ENCODE measurements at places on chromosomes 2 and 18. TPM values are rescaled to one million over a fixed set of nuclear protein-coding genes. Genes with fewer than 3 reads are reported as not detected.

The GPAT2 gene
- 1.0 TPM for total RNA-seq

DNA sequence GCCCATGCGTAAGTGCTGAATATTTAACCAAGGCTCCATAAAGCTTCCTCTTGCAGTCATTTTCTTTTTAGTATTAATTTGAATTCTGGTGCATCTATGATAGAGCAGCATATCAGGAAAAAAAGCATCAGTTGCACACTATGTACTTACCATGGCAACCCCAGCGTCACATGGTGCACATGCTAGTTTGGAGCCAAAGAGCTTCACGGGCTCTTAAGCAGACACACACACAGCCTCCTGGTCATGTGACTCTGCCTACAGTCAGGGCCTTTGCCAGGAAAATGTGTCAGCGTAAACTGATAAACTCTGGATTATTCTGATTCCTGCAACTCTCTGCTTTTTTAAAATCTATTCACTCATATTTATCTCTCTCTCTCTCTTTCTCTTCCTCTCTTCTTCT lies 30.2 kb downstream of the NYAP2 start:
- peak; percentile 24 for DNase-seq

The SP140 gene
- not detected for total RNA-seq

The TOGARAM2 gene
- not detected for total RNA-seq

The SIX2 gene
- not detected for total RNA-seq

GRCh38 chr2:64692401-64692800 lies 38.7 kb upstream of the SERTAD2 start:
- DNase-seq: peak; percentile 48

The LAMA1 gene
- total RNA-seq: 6.2 TPM

The POTEF gene
- total RNA-seq: not detected

DNA sequence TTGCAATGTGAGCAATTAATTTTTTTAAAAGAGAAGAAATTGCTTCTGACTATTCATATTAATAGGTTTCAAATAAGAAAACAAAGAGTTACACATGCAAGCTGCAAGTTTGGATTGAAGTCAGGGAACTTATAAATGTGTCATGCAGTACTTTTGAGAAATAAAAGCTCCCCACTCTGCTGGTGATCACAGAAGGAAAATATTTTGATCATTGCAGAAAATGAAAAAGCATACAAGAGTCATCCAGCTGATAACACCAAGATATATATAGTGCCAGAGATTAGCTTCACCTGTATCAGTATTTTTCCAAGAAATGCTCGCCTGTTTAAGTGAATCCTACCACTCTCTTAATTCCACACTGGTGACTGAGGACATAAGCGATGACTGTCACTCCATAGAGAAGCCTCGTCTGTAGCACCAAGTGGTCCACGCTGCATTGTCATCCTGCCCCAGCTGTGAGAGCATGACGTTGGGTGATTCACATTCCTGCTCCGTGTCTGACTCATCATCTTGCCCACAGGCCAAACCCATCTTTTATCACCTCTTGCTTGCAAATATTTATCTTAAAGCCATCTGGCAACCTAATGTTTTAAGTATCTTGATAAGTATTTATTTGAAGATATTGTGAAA lies 178.0 kb downstream of the ASXL3 start:
- peak; percentile 95 for DNase-seq

- no peak for DNase-seq
Observed at GRCh38 chr2:69693059-69693774, 48.7 kb upstream of the ANXA4 start.

The VWA3B gene
- total RNA-seq: not detected

GRCh38 chr2:12202313-12203075 lies 456.1 kb downstream of the LPIN1 start:
- DNase-seq: peak; percentile 34

DNA sequence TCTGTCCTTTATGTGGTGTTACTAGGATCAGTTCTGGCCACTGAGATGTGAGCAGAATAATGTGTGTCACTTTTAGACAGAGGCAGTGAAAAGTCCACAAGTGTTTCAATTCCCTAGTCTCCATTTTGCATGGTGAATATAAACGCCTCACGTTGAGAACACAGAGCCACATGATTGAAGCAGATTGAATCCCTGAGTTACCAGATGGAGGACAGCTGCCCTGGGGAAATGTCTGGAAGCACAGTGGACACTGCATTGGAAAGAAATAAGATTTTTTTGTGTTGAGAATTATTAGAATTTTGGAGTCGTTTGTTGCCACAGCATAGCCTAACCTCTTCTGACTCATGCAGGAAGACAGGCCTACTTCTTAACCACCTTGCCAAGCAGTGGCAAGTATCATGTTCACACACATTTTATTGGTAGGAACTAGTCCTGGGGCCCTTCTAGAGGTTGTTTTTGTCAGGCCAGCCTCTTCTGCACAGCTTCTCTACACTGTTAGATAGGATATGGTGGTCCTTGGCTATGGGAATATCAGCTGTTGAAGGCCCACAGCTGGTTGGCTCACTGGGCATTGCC lies 188.6 kb downstream of the TMEM182 start:
- no peak for DNase-seq

Measured in GM23248 (cell line).